ENCODE measurements at places on chromosomes 7 and 10.

GRCh38 chr7:84876061-84876821 is 310.6 kb downstream of the SEMA3D start:
- no peak for DNase-seq

DNA sequence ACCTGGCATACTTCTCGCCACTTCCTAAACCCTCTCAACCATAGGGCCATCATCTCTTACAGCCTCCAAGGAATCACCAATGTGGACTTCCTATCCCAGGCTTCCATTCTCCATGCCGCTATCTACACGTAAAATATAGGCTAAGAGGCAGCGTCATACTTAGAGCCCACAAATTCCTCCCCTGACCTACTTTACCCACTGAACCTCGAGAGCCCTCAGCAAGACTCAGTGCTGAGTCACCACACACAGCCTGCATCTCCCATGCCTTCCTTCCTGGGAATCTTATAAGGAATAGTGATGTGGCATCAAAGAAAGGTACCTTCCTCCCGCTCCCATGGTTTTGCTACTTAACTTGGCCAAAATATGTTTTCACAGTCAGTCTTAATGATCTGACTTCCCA is 435.6 kb upstream of the NFE2L3 start:
- DNase-seq = no peak

DNA sequence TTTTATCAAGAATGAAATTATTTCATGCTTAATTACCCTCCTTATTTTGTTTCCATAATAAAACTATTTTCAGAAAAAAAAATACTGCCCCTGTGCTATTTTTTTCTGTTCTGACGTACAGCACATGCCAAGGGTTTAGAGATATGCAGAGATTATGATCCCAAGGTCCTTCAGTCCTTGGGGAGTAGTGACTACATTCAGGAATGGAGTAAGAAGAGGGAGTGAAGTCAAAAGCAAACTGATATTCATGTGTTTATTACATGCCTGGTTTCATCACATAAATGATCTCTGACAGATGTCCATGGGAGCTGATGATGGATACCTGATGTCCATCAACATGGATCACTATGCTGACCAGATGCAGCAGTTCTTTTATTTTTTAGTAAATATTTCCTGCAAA is 17.2 kb downstream of the AKAP9 start:
- DNase-seq = no peak

DNA sequence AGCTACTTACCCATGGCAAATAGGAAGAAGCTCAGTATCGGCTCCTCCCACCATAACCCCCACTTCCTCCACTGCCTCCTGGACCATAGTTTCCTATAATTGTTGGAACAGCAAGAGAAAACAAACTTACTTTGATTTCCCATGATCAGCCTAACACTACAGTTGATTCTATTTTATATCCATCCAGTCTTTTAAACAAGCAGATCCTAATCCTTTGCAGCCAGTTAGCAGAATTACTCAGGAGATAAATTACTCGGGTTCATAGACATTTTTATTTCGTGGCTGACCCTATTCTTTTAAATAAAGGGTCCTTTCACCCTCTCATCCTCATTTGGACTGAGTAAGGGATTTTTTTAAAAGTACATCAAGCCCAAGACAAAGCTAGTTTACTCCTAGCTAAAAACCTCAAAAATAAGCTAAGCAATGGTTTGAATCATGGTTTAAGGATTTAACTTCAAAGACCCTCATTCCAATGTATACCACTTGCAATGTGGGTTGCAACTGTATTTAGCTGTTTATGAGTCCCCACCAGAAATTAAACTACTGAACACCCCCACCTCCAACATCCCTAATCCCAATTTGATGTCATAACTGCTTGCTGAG is 8.0 kb downstream of the HNRNPA2B1 start:
- DNase-seq = peak; percentile 39

- DNase-seq = no peak
Measured at GRCh38 chr10:1373287-1373686, 317.1 kb downstream of the WDR37 start.

- DNase-seq = no peak
Measured at GRCh38 chr7:28036696-28037095, 143.9 kb downstream of the JAZF1 start.

DNA sequence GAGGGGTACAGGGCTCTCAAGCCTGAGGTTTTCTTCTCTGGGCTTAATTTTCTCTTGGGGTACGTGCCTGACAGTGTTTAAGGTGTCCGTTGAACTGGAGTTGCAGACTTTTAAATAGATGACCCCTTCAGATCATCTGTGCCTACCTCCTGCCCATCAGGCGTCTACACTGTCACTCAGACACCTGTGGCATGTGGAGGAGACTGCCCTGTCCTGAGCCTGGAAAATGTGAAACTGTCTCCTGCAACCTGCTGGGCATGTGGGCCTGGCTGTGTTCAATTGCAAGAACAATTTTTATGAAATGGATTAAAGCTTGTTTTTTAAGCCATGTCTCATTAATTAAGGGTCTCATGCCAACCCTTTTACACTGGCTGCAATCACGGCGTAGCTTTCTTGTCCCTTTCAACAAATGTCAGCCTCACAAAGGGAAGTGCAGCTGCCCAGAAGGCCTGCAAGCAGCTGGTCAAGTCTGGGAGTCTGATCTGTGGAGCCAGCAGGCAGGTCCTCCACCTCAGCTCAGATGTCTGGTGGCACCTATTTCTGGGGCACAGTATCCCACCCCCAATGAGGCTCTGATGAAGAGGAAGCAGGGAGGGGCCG is 8.8 kb downstream of the ATP5MF start:
- no peak for DNase-seq

DNA sequence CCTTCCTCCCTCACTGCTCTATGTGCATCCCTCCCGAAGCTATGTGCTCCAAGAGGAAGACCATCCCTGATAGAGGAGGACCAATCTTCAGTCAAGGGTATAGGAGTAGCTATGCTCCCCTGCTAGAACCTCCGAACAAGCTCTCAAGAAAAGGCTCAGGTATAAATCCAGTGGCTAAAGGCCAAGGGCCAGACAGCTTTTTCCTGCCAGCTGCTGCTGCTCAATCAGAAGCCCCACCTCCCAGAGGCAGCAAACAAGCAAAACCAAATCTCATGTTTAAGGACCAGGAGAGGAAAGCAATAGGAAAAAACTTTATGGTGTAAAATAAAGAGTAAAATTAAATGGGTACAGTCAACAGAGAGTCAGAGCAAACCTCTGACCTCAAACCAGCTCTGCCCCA is 187.2 kb downstream of the FGFR2 start:
- DNase-seq = no peak

DNA sequence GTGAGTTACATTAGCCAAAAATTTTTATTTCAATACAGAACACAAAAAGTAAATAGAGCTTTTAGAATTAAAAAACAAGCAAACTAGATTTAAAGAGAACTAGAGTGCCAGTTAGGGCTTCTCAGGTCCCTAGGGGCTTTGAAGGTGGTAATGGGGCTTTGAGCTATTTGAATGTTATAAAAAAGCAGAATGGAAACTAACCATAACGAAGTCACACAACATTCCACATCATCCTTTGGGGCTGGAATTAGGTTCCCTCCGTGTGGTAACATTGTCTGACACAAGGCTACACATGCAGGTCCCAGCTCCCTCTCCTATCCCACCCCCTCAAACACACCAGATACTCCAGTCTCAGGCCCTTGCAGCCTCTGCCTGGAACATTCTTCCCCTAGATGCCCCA is 15.3 kb downstream of the JAZF1 start:
- DNase-seq = no peak

DNA sequence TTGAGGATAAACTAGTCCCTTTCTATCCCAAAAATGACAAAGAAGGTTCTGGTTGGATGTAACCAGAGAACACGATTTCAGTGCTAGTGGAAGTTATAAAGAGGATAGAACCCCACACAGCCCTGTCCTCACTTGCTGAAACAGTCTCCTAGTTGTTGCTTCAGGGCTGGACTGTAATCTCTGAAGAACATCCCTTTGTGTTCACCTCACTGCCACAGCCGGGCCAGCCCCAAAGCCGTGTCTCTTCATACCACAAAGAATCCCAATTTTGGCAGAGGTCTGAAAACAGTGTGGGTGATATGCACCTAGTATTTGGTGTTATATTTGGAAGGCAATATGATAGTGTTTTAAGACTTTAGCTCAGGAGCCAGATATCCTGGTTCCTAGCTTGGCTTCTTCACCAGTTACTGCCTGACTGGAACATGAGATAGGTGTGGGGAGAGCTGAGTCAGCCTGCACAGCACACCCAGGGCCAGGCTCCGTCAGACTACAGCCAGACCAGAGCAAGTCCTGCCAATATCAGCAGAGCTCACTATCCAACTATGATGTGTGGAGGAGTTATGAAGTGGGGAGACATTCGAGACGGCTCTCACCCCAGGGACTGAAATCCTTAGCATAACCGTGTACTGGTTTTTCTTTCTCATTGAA is 21.2 kb downstream of the CYP3A4 start:
- no peak for DNase-seq

DNA sequence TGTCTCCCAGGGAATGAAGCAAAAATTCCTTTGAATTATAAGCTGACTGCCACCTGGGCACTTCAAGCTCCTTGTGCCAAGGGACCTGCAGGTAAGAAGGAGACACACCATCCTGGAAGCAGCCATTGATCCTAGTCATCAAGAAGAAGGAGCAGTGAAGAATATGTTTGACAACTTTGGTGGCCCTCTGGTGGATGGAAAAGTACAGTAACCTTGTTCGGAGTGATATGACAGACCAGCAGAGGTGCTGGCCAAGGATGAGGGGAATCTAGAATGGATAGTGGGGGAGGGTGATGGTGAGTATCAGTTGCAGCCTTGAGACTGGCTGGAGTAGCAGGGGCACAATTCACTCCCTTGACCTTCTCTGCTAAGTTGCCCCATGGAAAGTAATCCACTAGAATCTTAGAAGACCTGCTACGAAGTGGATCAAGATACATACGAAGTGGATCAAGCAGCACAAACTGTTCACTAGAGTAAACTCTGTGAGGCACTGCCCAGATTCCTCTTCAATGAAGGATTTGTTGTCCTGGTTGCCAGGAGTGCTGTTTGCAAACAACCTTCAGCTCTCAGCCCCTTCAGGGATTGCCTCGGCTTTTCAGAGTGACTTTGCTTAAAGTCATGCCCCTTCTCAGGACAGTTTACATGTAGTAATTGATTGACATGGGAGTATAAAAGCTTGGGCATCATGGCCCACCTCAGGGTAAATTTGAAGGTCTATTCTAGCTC is 44.8 kb upstream of the ORC5 start:
- peak; percentile 12 for DNase-seq
